ENCODE measurements at places on chromosomes 7 and 10.

GRCh38 chr7:156984174-156984891 is 26.1 kb downstream of the MNX1 start:
- no peak for DNase-seq

DNA sequence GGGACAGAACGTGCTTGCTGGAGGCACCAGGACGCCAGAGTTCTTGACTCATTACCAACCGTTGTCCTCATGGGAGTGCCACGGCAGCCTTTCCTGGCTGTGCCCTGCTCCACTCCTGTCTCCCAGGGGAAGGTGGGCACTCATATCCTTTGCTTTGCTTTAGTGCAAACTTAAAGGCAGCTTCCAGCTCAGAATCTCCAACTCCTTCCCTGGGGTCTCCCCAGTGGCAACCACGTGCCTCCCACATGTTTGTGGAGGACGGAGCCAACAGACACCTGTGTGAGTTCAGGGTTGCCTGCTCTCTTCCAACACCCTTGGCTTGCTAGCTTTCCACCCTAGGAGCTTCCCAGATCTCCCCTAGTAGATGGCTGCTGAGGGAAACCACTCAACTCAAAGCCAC is 52.0 kb upstream of the HMX3 start:
- DNase-seq = no peak

GRCh38 chr7:129780257-129780973 is 168.9 kb downstream of the NRF1 start:
- DNase-seq = peak; percentile 64

DNA sequence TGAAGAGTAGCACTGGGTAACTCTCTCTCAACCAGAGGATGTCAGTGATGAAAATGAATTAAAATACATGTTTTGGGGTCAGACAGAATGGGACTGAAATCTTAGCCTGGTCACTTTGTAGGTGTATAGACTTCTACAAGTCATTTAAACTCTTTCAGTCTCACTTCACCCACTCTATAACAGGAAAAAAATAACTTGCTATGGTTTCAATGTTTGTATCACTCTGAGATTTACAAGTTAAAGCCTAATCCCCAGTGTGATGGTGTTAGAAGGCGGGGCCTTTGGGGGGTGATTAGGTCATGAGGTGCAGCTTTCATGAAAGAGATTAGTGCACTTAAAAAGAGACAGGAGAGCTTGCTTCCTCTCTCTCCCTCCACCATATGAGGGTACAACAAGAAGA is 134.8 kb downstream of the INHBA start:
- no peak for DNase-seq

DNA sequence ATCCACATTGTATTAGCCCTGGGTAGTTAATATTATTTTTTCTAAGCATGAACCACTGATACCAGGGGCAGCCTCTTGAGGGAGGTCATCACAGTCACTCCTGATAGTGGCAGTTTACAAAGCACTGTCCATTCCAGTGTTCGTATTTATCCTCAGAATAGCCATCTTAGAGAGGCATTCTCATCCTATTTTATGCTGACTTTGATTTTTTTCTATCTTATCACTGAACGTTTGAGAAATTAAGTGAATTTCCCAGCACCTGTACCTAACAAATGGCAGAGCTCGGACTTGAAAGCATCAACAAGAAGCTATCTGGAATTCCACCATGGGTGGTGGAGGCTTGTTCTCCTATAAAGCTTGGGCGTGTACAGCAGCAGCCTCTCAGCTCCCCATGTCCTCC is 26.1 kb upstream of the MGAM2 start:
- no peak for DNase-seq
